NAMALWA (cell line): ENCODE measurements at places on chromosomes 7 and 10.

- no peak for DNase-seq
Observed at GRCh38 chr7:7861211-7861633, 107.4 kb upstream of the GLCCI1 start.

- no peak for DNase-seq
Observed at GRCh38 chr10:87837445-87837844, 19.4 kb upstream of the ATAD1 start.

DNA sequence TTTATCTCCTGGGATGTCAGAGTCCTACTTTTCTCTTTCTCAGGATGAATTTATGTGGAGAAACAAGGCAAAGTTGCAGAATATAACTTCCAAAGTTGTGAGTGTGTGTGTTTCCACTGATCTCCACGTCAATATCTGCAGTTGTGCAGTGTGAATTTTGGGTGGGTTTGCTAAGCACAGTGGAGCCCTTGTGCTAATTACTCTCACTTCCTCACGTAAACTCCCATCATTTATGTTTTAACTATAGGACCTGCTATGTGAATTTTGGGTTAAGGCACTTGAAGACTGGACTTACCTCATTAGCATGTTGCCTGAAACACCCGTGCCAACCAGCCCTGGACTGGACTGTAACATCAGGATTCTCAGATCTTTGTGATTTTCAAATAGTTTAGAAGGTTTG, 51.9 kb upstream of the NPVF start:
- no peak for DNase-seq

GRCh38 chr7:90303241-90303640, 17.9 kb downstream of the FAM237B start:
- no peak for DNase-seq

GRCh38 chr10:103049237-103049636, 131.1 kb downstream of the CNNM2 start:
- DNase-seq, result no peak

- DNase-seq, result no peak
Observed at GRCh38 chr7:27873981-27874957, 134.3 kb downstream of the TAX1BP1 start.

GRCh38 chr10:121771966-121772365, 155.9 kb downstream of the ATE1 start:
- DNase-seq, result no peak

DNA sequence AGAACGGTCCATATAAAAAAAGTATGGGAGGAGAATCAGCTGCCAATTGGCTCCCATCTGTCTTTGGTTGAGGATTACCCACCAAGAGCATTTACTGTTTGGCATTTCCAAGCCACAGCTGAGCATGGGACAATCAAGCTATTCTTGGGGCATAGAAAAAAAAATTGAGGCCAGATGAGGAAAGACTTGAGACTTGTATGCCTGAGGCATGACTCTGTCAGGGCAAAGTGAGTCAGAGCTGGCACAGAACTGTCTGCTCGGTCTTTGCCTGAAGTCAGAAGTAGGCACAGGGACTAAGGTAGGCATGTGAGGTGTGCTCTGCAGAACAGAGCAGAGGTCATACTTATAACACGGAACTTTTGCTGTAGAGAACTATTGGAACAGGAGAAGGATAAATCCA, 126.5 kb upstream of the CHRM2 start:
- no peak for DNase-seq

DNA sequence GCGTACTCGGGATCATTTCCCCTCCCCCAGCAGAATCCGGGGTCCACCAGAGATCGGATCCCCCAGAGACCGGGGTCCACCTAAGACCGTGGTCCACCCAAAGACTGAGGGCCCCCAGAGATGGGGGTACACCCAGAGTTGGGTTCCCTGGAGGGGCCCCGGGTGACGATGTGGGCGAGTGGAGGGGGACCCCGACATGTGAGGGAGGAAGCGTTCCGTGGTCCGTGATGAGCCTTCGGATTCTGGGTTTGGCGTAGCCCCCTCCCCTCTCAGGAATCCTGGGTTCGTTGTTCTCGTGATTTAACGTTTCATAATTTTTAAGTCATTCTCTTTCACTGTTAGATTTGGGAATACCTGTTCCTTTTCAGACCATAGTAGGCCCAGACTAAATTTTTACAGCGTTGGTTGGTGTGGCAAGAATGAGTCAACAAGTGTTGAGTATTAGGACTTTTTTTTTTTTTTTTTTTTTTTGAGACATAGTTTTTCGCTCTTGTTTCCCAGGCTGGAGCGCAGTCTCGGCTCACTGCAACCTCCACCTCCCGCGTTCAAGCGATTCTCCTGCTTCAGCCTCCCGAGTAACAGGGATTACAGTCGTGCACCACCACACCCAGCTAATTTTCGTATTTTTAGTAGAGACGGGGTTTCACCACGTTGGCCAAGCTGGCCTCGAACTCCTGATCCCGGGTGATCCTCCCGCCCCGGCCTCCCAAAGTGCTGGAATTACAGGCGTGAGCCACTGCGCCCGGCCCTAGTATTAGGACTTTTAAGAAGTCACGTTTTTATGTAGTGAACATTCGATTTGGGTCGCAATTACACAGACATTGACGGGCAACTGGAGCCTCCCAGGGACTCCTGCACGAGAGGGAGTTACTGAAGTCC, 672 bp downstream of the GTPBP4 start:
- DNase-seq, result no peak

- no peak for DNase-seq
Observed at GRCh38 chr10:132183046-132183445, 3.7 kb upstream of the DPYSL4 start.

DNA sequence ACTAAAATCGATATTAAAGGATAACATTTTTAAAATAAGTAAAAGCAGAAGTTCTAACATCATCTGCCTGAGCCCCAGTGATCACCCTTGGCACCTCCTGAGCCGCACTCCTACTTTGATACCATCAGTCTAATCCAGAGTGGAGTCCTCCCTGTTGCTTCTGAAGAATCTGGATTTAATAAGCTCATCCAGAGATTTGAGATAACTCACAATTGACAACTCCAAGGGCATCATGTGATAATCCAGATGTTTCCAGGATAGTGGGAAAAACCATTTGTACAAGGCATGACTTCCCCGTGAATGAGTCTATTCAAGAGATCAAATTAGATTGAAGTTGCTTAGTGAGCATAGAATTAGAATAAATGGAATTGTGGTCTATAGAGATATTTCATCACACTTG, 475.8 kb upstream of the C7orf33 start:
- no peak for DNase-seq

- no peak for DNase-seq
Observed at GRCh38 chr7:132103718-132104117, 472.6 kb downstream of the PLXNA4 start.
